ENCODE measurements at places on chromosomes 3 and 15. TPM values are rescaled to one million over a fixed set of nuclear protein-coding genes. Genes with fewer than 3 reads are reported as not detected.

Gene CEMIP
- total RNA-seq = 0.05 TPM

Gene RPSA
- 2,816 TPM for total RNA-seq

Gene MYZAP
- total RNA-seq = 0.24 TPM

Gene AGBL1
- 0.14 TPM for total RNA-seq

Gene SLC22A14
- 0.21 TPM for total RNA-seq

Gene DZIP3
- total RNA-seq = 21.2 TPM

Gene ADGRG7
- total RNA-seq = not detected

Gene MAPK6
- 22.8 TPM for total RNA-seq

Gene BOC
- total RNA-seq = 0.31 TPM

Gene MYL3
- not detected for total RNA-seq

Gene MNS1
- not detected for total RNA-seq
